GM23248 (cell line): ENCODE measurements at places on chromosomes 3 and 15. TPM values are rescaled to one million over a fixed set of nuclear protein-coding genes. Genes with fewer than 3 reads are reported as not detected.

DNA sequence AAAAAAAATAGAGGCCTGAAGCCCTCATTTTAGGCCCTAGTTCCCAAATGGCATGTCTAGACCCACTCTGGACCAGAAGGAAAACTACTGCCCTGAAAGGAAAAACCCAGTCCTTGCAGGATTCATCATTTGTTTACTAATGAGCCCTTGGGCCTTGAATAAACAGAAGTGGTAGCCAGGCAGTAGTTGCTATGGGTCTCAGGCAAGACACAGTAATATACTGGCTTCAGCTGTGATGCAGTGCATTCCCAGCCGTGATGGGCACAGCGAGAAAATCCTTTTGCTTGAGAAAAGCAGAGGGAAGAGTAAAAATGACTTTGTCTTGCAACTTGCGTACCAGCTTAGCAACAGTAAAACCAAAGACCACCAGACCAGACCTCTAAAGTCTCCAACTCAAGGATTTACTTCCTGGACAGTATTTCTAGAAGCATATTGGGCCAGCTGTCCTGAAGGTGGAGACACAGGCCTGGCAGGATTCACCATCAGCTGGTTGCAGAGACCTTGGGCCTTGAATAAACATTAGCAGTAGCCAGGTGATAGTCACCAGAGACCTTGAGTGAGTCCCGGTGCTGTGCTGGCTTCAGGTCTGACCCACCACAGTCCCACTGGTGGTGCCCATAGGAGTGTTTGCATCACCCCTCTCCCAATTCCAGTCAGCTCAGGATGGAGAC is 208.3 kb upstream of the SLITRK3 start:
- DNase-seq: no peak
- H3K4me1 ChIP-seq: no peaks in the 10 kb centered on the region
- H3K27me3 ChIP-seq: no peaks in the 10 kb centered on the region
- no peaks in the 10 kb centered on the region for H3K36me3 ChIP-seq
- no peak overlapping the region for H3K4me3 ChIP-seq

GRCh38 chr15:58535337-58535736 is 103.5 kb downstream of the LIPC start:
- DNase-seq: no peak
- no peaks in the 10 kb centered on the region for H3K27me3 ChIP-seq
- H3K4me1 ChIP-seq: no peaks in the 10 kb centered on the region
- no peak overlapping the region for H3K4me3 ChIP-seq
- H3K27ac ChIP-seq: no peak overlapping the region

DNA sequence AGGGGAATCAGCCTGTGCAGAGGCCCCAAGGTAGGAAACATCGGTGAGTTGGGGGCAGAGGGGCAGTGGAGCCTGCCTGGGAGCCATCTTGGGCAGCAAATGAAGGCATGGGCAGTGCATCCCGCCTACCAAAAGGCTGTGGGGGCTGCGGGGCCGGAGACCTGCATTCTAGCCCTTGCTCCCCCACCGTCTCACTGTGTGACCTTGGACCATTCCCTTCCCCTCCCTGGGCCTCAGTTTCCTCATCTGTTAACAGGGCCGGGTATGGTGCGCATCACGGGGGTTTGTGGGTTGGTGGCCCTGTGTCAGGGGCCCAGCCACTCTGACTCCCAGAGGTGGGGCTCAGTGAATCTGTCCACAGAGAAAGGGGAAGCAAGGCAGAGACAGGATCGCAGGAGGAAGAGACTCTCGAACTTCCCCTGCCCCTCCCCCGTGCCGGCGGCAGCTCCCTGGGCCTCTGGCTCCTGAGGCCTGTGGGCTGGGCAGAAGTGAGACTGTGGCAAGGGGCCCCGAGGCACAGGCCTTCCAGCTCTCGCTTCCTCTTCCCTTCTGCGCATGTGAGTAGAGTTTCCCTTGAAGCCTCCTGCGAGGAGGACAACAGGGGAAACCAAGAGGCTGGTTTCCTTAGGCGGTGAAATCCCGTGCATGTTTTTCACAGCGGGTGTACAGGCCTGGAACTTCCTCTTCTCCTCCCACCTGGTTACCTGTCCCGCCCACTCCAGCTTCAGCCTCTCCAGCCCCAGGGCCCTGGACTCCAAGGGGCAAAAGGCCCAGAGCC is 42.9 kb downstream of the IDH2 start:
- no peak for DNase-seq
- H3K4me1 ChIP-seq: no peaks in the 10 kb centered on the region
- H3K36me3 ChIP-seq: no peaks in the 10 kb centered on the region
- H3K27me3 ChIP-seq: no peaks in the 10 kb centered on the region
- no peak overlapping the region for H3K4me3 ChIP-seq

GRCh38 chr3:159620281-159620680 is 368.4 kb upstream of the IL12A start:
- DNase-seq: peak; percentile 56
- H3K4me1 ChIP-seq: peaks cover 21% of the 10 kb centered on the region

- no peak overlapping the region for H3K4me3 ChIP-seq
- no peaks in the 10 kb centered on the region for H3K27me3 ChIP-seq
- 0 out of 2 replicates have a peak, but pooled peaks cover 3% of the 10 kb centered on the region for H3K4me1 ChIP-seq
- no peak overlapping the region for H3K27ac ChIP-seq
These were observed 21.1 kb downstream of the C3orf62 start for GRCh38 chr3:49255718-49256511.

DNA sequence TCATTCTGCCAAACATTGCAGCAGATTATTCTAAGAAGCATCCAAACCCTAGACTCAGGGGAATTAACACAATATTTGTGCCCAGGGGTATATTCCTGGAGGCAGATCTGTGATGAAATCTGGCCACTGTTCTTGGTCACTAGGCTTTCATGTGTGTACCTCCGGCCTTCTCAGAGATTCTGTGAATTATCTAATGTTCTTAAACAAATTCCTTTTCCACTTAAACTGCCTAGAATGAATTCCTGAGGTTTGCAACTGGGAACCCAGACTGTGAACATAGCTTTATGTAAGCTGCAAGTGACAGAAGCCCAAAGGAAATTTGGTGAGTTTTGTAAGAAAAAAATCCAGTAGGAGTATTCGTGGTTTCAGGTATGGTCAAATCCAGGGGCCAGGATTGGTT is 20.7 kb upstream of the CTNNB1 start:
- no peaks in the 10 kb centered on the region for H3K4me1 ChIP-seq
- no peak for DNase-seq
- no peak overlapping the region for H3K27ac ChIP-seq

- H3K27me3 ChIP-seq: no peaks in the 10 kb centered on the region
- H3K27ac ChIP-seq: no peak overlapping the region
- no peaks in the 10 kb centered on the region for H3K4me1 ChIP-seq
- no peak overlapping the region for H3K4me3 ChIP-seq
These were observed 145.7 kb upstream of the BFSP2 start for GRCh38 chr3:133254151-133254550.

The GABRR3 gene
- not detected in 2 replicates for total RNA-seq

The SCN11A gene
- total RNA-seq: not detected in 2 replicates
